ENCODE measurements at places on chromosomes 2 and 18. TPM values are rescaled to one million over a fixed set of nuclear protein-coding genes. Genes with fewer than 3 reads are reported as not detected.

The GKN1 gene
- not detected for total RNA-seq

The C2orf72 gene
- 1.1 TPM for total RNA-seq

The CLIP4 gene
- total RNA-seq = 47.8 TPM

The CPO gene
- total RNA-seq = not detected

The SKOR2 gene
- total RNA-seq = not detected

The OBSL1 gene
- total RNA-seq = 43.1 TPM

The DES gene
- total RNA-seq = 5.3 TPM

The TXNDC2 gene
- total RNA-seq = not detected

The SRD5A2 gene
- not detected for total RNA-seq

The GREB1L gene
- 0.30 TPM for total RNA-seq

The ATL2 gene
- total RNA-seq = 87.5 TPM

The ASPRV1 gene
- 0.30 TPM for total RNA-seq

The SERPINB3 gene
- total RNA-seq = not detected

The ZBTB7C gene
- total RNA-seq = not detected

The UGT1A10 gene
- not detected for total RNA-seq

The UGT1A8 gene
- total RNA-seq = not detected

The TUBB8B gene
- not detected for total RNA-seq

The DPY30 gene
- total RNA-seq = 66.3 TPM

The STPG4 gene
- 0.32 TPM for total RNA-seq

The DNAH7 gene
- total RNA-seq = 0.30 TPM

The INPP4A gene
- 38.7 TPM for total RNA-seq

The EMILIN1 gene
- total RNA-seq = 394 TPM

The SLC14A1 gene
- 135 TPM for total RNA-seq

The TSN gene
- total RNA-seq = 49.1 TPM

All from smooth muscle cell of the umbilical artery (primary cell).